ENCODE measurements at places on chromosomes 7 and 10.

DNA sequence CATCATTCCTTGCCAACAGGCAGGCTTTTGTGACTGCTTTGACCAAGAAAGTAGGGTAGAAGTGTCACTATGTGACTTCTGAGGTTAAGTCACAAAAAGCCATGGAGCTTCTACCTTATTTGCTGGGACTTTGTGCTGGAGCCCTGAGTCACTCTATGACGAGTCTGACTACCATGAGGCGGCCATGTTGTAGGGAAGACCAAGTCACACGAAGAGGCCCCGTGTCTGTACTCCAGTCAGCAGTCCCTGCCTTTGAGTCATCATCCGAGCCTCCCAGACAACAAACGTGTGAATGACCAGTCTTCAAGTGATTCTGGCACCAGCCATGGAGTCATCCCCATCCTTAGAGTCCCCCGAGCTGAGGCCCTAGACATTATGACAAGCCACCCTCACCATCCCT lies 3.5 kb upstream of the MYL10 start:
- no peak for DNase-seq

DNA sequence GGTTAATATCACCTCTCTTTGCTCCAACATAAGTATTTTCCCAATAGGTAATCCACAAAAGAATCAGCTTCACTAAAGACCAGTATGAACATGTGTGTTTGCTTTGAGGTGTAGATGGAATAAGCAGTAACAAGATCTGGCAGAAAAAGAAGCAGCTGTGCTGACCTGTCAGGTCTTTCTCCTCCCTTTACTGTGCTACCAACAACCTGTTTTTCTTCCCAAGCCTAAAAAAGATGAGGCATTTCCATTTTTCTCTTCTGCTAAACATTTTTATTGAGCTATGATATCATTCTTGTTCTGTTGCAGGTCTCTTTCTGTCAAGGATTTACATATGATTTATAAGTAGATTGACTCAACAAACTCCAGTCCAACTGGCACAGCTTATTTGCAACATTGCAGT lies 315.2 kb upstream of the GLI3 start:
- DNase-seq: no peak

GRCh38 chr7:33334349-33334748 lies 205.0 kb downstream of the BBS9 start:
- DNase-seq: peak; percentile 14

- no peak for DNase-seq
These were observed 30.7 kb upstream of the HYCC1 start for GRCh38 chr7:23044581-23044980.

GRCh38 chr10:79022565-79023230 lies 46.1 kb upstream of the ZMIZ1 start:
- DNase-seq: no peak

GRCh38 chr10:22230158-22230833 lies 12.5 kb upstream of the EBLN1 start:
- peak; percentile 42 for DNase-seq

DNA sequence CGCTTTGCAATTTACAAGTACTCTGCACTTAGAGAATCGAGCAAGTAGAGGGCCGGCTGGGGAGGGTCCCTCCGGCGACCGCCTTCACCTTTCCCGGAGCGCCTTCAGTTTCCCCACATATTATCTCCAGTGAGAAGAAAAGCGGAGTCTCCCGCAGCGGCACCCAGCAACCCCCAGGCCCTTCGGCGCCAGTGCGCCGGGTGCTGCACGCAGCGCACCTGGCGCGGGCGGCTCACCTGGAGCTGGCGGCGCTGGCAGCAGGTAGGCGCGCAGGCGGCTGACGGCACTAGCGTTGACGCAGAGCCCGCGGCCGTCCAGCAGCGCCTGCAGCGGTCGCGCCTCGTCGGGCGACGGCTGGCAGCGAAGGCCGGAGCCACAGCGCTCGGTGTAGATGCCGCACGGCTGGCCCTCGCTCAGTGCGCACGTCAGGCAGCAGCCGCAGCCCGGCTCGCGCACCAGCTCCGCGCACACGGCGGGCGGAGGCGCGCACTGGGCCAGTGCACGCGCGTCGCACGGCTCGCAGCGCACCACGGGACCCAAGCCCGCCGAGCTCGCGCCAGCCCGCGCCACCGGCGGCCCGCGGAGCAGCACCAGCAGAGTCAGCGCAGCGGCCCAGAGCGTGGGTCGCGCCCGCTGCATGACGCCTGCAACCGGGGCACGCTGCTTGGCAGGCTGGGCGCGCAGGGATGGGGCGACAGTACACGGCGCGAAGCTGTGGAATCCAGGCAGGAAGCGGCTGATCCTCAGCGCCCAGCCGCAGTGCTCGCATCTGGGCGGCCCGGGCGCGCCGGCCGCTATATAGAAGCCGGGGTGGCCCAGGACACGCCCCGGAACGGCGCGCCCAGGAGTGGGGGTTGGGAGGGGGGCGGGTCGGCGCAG lies at the start of gene IGFBP3:
Gene IGFBP3 (minus strand): TSS at position 771 of the 879 bp plus-strand sequence. CDS start 132 bp downstream, at position 639.
- peak; percentile 67 for DNase-seq

DNA sequence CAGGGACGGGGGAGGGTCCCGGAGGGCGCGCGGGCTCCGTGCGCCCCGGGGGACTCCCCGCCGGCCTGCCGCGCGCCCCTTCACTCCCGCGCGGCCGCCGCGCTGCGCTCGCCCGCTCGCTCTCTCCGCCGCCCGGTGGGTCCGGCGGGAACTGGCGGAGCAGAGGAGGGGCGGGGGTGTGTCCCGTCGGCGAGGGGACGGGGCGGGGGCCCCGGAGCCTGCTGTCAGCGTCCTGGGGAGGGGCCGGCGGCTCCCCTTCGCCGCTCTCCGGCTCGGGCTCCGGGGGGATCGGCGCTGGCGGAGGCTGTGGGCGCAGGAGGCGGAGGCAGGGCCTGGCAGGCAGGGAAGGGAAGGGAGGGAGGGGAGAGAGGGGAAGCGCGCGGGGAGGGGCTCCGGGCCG lies at the start of gene SH3PXD2A:
Gene SH3PXD2A (minus strand): TSS at position 153 of the 400 bp plus-strand sequence. CDS start 310 bp downstream, outside the sequence.
- peak; percentile 50 for DNase-seq

- peak; percentile 57 for DNase-seq
These were observed 23.0 kb upstream of the GRID1 start for GRCh38 chr10:86389441-86390193.

DNA sequence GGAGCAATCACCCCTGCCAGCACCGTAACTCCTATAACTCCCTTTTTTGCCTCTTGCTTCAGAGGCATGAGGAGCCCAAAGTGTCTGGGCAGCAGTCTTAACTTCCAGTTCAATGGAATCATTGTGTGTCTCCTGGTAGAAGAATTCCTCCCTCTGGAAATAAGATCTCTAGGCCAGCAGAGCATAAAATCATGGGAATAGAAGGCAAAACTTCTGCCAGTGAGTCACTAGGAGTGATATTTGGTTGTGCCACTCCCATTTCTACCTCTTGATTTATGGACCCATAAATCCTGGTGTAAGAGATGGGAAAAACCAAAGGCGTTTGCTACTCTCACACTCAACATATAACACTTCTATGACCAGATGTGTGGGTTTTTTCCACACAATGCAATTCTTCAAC lies 104.9 kb upstream of the FAM180A start:
- peak; percentile 43 for DNase-seq
